ENCODE measurements at places on chromosomes 13 and 19.

- no peak for DNase-seq
These were observed 2.8 kb upstream of the IFI30 start for GRCh38 chr19:18170714-18171255.

DNA sequence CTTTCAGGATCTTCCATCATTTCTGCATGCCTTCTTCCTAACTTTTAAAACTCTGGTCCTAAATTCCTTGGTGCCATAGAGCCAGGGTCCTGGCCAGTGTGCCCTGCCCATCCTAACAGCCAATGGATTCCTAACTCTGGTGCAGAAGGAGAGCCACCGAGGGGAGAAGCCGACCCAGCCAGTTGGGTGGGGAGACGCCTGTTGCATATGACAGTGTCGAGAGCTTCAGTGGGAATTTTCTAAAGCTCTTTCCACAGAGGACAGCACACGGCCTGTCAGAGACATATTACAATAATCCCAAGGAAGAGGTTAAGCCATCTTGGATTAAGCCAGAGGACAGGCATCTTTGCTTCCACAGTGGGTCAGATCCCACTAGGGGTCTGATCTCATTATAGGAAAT lies 180.4 kb downstream of the ZNF536 start:
- DNase-seq, result no peak

DNA sequence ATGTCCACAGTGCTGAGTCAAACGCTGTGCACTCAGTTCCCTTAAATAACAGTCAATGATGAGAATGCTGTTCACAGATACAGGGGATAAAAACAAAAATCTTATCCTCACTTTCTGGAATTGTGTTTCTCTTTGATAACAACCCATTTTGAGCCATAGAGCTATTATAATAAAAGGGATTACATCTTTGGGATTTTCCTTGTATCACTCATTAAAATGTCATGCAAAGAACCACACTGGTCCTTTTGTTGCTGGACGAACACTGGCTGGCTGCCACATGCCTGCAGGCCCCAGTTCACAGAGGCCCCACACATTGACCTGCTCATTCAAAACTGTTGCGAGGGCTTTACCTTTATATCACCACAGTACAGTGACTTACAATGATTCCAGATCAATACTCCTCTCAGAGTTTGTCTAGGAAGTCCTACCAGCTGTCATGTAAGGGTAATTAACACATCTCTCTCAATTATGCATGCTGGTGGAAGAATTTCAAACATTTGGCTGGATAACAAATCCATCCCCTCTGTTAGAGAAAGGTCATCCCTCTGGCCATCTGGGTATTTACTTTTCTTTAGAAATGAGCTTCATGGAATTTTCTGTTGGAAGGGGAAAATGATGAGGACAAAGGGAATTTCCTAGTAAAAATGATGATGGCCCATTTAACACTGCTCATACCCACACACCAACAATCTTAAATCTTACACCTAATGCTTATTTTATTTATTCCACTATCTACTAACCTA lies 85.9 kb downstream of the MBNL2 start:
- DNase-seq, result no peak

GRCh38 chr13:99224021-99224420 lies 23.4 kb downstream of the UBAC2 start:
- DNase-seq, result no peak

- DNase-seq, result no peak
These were observed 2.4 kb downstream of the CD320 start for GRCh38 chr19:8305798-8306197.

DNA sequence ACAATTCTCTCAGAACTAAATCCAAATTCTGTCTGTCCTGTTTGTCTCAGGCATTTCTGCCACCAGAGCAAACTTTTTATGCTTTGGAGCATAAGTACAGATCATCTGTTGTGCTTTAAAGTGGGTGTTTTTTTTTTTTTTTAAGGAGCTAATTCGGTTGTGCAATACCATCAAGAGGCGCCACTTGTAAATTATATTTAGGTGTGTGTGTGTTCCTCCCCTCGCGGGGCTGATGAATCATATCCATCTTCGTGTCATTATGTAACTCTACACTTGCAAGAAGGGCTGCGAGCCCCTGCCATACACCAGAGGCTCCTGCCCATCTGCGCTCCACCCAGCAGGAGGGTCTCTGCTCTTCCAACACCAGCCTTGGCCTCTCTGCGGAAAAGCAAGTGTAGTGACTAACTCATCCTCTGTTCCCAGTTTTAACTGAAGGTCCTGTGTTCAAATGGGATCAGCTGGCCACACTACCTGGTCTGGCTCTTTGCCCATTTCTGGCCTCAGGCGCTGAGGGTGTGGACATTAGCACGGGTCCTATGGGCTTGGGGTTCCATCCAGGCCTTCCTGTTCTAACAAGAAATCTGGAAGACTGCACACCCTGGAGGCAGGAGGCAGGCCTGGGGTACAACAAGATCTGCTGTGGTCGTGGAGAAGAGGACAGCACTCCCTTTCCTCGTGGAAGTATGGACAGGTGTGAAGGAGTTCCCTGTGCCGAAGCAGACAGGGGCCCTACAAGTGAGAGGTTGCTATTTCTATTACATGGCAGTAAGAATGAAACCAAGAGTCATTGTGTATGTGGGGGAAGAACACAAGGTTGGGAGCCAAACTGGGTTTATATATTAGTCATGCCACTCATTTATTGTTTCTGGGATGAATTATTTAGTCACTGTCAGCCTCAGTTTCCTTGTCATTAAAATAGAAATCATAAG lies 96.1 kb upstream of the MBNL2 start:
- no peak for DNase-seq

DNA sequence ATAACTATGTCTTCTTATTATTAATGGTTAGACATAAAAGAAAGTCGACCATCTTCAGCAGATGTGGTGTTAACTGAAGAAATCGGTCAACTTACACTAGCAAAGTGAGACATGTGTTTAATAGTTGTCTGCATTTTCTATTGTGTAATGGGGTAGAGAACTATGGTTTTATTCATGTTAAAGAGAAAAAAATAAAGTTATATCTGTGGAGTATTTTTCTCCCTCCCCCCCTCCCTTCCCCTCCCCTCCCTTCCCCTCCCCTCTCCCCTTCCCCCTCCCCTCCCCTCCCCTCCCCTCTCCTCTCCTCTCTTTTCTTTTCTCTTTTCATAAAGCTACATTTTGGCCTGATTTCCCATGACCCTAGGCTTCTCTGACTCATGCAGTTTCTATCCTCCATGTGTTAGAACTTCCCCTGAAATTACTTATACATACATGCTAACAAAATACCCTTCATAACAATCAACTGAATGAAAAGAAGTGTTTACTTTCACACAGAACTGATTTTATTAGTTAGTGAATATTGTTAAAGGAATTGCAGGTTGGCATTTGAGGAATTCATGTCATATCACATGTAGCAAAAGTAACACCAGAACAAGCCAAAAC lies 1431.0 kb upstream of the ATXN8OS start:
- DNase-seq, result no peak

DNA sequence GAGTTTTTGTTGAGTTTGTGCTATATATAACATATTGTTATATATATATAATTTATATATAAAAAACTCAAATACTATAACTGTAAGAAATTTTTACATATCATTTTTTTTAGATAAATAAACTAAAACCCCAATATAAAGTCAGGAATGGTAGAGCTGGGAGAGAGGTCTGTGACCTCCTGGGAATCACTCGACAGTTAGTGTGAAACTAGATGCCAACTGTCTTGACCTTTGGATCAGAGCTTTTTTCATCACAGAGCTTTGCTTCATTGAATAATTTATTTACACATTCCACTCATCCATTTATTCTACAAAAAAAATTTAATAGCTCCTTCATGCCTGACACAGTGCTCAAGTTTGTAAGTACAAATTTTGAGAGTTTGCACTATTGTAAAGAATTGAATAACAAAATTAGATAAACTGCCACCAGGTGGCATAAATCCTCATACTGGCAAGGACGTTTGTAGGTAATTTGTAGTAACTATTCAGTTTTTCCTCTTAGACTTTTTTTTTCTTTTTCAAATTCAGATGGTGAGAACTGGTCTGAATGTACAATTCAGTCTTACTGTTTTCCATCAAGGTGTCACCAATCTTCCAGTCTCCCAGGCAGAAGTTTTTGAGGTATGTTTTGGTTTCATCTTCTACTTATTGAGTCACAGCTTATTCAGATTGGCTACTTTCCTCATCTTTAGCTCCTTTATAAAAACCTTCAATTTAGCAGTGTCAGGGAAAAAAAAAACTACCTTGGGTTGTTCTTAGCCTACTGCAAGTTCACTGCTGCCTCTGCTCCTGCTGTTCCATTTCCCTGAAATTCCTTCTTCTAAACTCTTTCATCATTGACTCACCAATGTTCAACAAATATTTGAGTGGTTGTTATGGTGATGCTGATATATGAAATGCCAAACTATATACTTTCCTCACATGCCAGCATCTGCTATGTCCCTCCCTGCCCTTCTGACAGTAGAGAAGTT lies 28.7 kb downstream of the LACC1 start:
- peak; percentile 28 for DNase-seq

DNA sequence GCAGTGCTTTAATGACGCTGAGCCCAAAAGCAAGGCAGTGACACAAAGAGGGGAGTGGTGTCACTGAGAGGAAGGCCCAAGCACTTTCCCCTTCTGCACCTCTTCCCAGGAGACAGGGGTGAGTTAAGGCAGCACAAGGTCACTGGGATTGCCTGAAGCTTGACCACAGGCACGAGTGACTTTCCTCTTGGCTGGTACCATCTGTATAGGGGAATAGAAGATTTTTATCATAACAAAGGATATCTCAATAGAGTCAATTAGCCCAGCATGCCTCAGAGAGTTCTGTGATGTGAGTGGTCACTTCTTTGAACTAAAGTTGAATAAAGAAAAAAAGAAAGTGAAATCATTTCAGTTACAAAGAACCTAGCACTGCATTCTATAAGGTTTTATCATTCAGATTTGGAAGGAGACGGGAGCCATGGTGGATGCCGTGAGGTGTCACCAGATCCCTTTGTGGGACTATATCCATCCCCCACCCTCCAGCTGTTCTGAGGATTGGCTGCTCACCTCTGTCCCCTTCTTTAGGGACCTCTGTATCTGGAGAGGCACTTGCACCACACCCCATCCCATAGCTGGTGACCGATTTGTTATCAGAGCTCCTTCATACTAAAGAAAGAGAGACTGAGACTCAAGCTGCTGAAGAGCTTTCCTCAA lies 291.2 kb downstream of the DCT start:
- no peak for DNase-seq

- no peak for DNase-seq
These were observed 14.0 kb downstream of the PDX1 start for GRCh38 chr13:27933580-27934328.

DNA sequence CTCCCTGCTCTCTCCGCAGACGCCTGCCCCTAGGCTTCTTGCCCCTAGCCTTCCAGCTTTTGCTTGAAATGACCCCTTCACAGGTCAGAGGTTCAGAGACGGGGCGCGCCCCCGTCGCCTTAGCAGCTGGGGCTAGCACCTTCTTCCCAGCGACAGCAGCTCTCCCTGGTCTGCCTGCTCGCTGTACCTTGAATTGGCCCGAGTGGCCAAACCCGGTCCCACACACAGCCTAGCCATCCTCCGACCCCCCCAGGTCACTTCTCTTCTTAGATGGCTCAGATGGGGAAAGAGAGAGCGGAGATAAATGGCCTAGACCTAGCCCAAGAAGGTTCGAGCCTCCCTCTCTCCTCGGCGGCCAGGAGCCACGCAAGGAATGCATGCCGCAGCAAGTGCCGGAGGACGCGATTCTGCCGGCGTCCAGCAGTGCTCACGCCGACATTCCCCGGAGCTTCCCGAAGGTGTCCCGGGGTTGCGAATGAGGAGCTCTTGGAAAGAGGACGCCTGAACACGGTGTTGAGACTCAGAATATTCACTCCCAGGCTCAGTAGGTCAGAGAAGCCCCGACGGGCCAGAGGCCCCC lies 1.3 kb downstream of the CDX2 start:
- no peak for DNase-seq

- DNase-seq, result no peak
These were observed 24.7 kb downstream of the ARID3A start for GRCh38 chr19:950352-951066.
